ENCODE measurements at places on chromosomes 1 and 21. TPM values are rescaled to one million over a fixed set of nuclear protein-coding genes. Genes with fewer than 3 reads are reported as not detected.

GRCh38 chr1:216824511-216824910 is 101.3 kb upstream of the ESRRG start:
- no peak for DNase-seq
- no peak overlapping the region for H3K4me3 ChIP-seq
- no peak overlapping the region for H3K27ac ChIP-seq
- H3K27me3 ChIP-seq: no peaks in the 10 kb centered on the region
- no peaks in the 10 kb centered on the region for H3K36me3 ChIP-seq
- H3K4me1 ChIP-seq: no peaks in the 10 kb centered on the region

Gene KLHDC8A
- total RNA-seq: not detected

- H3K4me1 ChIP-seq: no peaks in the 10 kb centered on the region
- no peak overlapping the region for H3K4me3 ChIP-seq
- H3K27me3 ChIP-seq: no peaks in the 10 kb centered on the region
- peaks cover 23% of the 10 kb centered on the region for H3K36me3 ChIP-seq
These were observed 33.0 kb downstream of the USP48 start for GRCh38 chr1:21749859-21750468.

DNA sequence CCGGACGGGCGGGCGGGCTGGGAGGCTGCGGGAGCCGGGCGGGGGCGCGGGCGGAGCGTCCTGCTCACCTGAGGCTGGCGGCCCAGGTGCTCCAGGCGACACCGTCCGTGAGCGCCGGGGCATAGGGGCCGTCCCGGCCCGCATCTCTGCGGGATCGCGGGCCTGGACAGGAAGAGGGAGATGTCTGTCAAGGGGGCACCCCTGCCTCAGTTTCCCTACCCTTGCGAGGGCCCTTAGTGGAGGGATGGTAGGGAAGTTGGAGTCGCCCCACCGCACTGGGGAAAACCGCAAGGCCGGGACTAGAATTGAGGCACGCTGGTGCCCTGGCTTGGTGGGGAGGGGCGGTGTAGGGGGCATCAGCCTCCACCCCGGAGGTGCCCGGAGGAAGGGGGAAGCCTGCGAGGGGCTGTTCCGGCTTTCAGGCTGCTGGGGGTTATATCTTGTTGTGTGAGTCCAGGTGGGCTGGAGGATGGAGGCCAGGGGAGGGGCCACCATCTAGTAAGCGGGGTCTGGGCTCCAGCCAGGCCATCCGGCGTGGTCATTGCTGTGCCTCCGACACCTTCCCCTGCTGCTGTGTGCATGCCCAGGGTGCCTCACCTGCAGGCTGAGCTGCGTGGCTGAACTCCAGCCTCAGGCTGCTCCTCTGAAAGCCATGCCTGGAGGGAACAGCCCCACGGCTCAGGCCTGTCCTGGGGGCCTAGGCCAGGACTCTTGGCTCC is 580 bp downstream of the VWA1 start:
- no peak for DNase-seq
- H3K27me3 ChIP-seq: peaks cover 25% of the 10 kb centered on the region
- peaks cover 14% of the 10 kb centered on the region for H3K4me1 ChIP-seq
- H3K36me3 ChIP-seq: no peaks in the 10 kb centered on the region

Gene NCAM2
- not detected for total RNA-seq

Gene CRNN
- total RNA-seq: not detected

Gene GJA8
- not detected for total RNA-seq

- peak overlapping the region; percentile 71 for H3K27ac ChIP-seq
- no peaks in the 10 kb centered on the region for H3K27me3 ChIP-seq
- no peaks in the 10 kb centered on the region for H3K36me3 ChIP-seq
- H3K4me3 ChIP-seq: peak overlapping the region; percentile 81
- peaks cover 33% of the 10 kb centered on the region for H3K4me1 ChIP-seq
These were observed 32.9 kb upstream of the JUN start for GRCh38 chr1:58816747-58817221.
